ENCODE measurements at places on chromosomes 3 and 15.

DNA sequence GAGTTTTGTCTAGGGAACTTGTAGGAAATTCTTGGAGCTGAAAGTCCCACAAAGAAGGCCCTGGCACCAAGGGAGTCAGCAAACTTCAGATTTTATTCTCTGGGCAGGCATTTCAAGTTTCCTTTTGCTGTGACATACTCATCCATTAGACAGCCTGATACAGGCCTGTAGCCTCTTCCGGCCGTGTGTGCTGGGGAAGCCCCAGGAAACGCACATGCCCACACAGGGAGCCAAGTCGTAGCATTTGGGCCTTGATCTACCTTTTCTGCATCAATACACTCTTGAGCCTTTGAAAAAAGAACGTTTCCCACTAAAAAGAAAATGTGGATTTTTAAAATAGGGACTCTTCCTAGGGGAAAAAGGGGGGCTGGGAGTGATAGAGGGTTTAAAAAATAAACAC is 15.0 kb downstream of the TIGIT start:
- no peak for DNase-seq

GRCh38 chr15:43285609-43286037 is 18.9 kb upstream of the TGM5 start:
- DNase-seq, result no peak

DNA sequence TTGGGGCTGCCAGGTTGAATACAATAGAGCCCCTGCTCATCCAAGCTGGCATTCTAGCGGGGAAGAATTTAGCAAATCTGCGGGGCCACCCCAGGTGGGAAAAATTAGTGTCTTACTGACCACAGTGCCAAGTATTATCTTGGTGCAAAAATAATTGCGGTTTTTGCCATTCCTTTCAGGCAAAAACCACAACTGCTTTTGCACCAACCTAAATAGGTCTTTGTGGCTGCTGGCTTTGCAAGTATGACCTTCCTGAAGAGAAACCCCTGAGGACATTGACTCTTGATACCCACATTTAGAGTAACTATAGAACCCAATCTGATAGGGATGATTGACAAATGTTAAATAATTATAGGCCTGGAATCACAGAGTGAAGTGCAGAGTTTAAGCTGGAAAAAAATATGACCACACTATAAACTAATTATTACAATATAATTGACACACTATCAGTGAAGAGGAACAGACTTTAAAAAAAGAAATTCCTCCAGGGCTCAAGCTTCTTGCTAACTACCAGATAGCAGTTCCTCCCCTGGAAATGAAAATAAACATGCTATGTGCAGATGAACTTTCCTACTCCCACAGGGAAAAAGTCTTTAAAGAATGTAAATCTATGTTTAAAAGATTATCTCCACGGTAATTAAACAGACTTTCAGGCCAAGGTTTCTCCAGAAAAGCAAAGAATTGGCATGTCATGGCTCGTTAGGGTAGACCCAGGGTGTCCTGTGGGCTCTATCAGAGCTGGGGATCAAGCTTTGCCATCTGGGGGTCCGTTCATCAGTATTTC is 34.4 kb downstream of the CA12 start:
- DNase-seq, result no peak

- no peak for DNase-seq
Observed at GRCh38 chr15:41678742-41679141, 18.5 kb downstream of the MGA start.

DNA sequence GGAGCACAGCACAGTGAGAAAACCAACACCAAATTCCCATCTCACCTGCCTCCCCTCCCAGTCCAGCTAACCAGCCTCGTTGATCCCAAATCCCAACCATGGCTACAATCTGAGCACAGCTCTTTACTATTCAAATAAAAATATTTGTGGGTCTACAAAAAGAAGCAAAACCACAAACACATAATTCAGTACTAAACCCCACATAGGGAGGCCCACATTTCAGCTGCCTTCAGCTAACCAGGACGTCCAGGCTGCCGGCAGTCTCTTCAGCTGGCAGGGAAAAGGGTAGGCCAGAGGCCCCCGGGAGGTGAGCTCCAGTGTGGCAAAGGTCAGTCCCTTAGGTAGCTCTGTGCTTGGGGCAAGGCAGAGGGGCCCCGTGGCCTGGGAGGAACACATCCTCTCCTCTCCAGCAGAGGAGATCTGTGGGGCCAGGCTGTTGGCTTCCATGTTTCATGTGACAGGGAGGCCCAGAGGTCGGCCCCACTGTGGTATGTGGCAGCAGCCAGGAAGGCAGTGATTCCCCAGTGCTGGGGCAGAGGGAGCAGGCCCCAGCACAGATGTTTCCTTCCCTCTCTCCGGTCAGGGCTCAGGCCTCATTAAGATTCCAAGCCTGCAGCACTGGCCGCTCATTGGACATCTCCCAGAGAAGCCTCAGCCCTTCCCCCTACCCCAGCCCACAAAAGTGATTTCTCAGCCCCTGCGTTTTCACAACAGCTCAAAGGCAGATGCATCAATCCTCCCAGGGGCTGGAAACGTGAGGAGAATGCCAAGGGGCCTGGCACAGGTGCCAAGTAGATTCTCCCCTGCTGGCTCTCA is 381.4 kb downstream of the NTRK3 start:
- no peak for DNase-seq

- DNase-seq, result no peak
Observed at GRCh38 chr3:105359098-105359762, 7.5 kb upstream of the ALCAM start.

DNA sequence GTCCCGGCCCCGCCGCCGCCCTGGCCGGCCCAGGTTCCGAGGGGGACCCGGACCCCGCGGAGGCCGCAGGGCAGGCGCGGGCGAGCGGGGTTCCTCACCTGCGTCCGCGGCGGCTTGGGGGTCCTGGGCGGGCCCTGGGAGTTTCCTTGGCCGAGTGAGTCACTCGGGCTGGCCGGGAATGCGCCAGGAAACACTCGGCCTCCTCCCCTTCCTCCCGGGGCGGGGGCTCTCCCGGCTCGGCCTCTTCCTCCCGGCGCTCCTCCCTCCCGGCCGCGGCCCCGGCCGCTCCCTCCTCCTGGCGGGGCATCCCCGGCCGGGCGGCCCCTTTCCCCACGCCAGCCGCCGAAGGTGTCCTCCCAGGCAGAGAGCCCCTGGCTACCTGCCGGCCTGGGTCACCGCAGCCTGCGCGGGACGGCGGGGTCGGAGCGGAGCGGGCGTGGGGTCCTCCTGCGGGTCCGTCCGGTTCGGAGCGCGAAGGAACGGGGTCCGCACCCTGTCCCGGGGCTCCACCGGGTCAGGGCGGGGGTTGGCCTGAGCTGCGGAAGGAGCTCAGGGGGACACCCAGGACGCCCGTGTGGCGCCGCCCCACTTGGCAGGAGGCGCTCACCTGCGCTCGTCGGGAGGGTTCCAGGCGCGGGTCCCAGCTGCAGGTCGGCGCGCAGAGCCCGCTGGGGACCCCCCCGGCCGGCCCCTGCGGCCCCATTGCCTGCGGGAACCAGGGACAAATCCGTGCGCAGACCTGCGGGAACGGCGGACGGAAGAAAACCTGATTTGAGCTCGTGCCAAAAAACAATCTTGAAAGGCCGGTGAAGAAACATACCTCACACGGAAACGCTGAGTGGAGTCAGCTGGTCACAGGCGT is at the start of gene CYFIP1:
Gene CYFIP1, minus strand, starts transcription at position 180 of the 862 bp plus-strand sequence. CDS start 33,083 bp downstream, outside the sequence.
- DNase-seq, result peak; percentile 94

- no peak for DNase-seq
Observed at GRCh38 chr15:61032600-61033286, 196.4 kb downstream of the RORA start.

DNA sequence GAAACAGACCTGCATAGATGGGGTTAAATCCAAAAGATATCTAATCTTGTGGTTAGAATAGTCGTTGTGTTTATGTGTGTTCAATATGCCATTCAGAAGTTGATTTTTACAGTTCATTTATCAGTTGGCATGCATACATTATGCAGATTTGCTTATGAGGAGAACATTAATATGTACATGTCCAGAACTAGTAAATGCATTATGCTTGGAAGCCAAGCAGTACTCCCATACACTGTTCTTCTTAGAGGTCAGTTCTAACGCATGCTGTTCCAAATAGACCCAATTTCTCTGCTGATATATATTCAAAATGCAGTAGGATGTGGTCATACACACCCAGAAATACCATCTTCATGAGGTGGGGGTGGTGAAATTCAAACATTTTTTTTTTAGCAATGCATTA is 956 bp downstream of the FGF12 start:
- no peak for DNase-seq

DNA sequence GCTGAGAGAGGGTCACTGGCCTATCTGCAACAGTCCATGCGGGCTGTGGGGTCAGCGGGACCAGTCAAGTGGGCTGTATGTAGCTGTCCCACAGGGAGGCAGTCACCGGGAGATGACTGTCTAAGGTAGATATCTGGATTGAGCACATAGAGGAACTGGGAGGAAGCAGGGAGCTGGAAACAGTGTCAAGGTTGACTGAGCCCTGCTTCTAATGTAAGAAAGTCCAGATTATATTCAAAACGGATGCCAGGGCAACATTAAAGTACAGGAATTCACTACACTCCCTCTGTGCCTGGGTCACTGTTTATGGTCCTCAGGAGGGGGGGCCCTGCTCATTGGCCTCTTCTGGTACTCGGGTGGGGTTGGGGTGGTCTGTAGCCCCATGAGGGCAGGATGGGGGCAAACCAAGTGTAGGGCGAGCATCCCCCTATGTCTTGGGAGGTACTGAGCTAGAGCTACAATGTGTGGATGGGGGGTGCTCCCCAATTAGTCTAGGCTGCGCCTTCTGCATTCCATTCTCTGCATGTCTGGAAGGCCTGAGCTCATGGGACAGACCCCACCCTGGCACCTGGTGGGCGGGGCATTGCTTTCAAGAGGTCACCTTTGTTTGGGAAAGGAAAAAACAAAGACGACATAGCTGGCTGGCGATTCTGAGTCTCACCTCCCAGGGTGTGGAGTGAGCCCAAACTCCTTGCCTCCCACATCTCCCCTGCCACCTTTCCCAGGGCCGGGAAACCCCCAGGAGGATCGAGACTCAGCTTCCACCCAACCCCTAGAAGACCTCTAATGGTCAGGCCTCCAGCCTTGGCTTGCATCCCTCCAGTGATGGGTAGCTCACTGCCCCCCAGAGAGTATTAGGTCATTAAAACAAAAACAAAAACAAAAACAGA is 45.1 kb upstream of the C15orf39 start:
- no peak for DNase-seq

GRCh38 chr3:122299215-122299614 is 25.8 kb upstream of the CSTA start:
- no peak for DNase-seq

DNA sequence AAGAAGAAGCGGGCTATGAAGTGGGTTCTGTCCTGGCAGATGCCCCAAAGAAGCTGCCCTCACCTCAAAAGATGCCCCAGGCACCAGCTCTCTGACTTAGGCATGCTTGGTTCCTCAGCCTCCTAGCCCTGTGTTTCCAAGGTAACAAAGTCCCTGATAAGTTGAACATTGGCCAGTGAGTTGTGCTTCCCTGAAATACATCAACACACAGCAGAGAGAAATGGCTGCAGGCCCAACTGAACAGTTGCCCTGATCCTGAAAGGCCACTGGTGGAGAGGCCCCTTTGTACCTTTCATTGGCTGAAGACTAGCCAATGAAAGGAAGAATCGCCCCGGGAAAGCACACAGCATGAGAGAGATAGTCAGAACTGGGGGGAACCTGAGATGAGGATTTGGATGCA is 169.9 kb upstream of the CTNNB1 start:
- DNase-seq, result no peak

GRCh38 chr3:41933154-41933676 is 28.7 kb downstream of the ULK4 start:
- no peak for DNase-seq

- DNase-seq, result no peak
Observed at GRCh38 chr3:150300852-150301517, 107.1 kb upstream of the TSC22D2 start.

GRCh38 chr15:67144609-67145311 is 79.4 kb downstream of the SMAD3 start:
- DNase-seq, result no peak

GRCh38 chr3:139261754-139262586 is 81.8 kb upstream of the MRPS22 start:
- no peak for DNase-seq
